ENCODE measurements at places on chromosomes 7 and 10.
A peak's percentile ranks its signal among the peaks of the same experiment; 100 is the strongest.

- H3K27ac ChIP-seq, result no peak overlapping the region
- no peaks in the 10 kb centered on the region for H3K4me1 ChIP-seq
- no peaks in the 10 kb centered on the region for H3K27me3 ChIP-seq
Measured at GRCh38 chr10:34624323-34625153, 190.6 kb downstream of the PARD3 start.

- H3K27me3 ChIP-seq, result no peaks in the 10 kb centered on the region
- peaks cover 52% of the 10 kb centered on the region for H3K36me3 ChIP-seq
- H3K27ac ChIP-seq, result peak overlapping the region; percentile 98
- H3K4me1 ChIP-seq, result peaks cover 73% of the 10 kb centered on the region
- peak; percentile 92 for DNase-seq
Measured at GRCh38 chr10:26448706-26449435, 10.7 kb downstream of the APBB1IP start.

DNA sequence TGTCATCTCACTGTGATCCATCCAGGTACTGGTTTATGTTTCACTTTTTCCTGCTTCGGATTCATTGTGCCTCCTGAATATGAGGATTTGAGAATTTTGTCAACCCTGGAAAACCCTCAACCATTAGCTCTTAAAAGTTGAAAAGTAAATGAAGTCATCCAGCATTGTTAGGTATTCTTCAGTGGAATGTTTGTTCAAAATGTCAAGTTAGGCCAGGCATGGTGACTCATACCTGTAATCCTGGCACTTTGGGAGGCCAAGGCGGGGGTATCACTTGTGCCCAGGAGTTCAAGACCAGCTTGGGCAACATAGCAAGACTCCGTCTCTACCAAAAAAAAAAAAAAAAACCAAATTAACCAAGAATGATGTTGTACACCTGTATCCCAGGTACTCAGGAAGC, 222.1 kb downstream of the NSUN6 start:
- no peaks in the 10 kb centered on the region for H3K4me1 ChIP-seq
- H3K27me3 ChIP-seq, result no peaks in the 10 kb centered on the region
- no peak overlapping the region for H3K4me3 ChIP-seq
- DNase-seq, result no peak
- no peaks in the 10 kb centered on the region for H3K36me3 ChIP-seq

DNA sequence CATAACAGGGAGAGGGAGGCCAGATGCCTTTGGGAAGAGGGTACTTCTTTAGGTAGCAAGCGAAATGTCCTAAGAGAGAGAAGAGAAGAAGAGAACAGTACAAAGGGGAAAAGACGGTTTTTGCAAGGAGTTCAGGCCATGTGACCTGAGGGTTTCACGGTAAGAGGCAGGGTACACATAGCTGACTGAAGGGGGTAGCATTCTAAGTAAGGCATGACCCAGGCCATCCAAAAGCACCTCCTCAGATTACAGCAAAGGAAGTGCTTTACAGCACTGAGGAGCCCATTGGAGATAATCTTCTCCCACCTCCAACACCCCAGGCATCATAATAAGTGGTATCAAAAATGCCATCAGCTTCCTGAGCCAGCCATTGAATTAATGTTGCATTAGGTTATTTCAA, 258.2 kb upstream of the NPY start:
- H3K4me1 ChIP-seq, result no peaks in the 10 kb centered on the region
- H3K27me3 ChIP-seq, result no peaks in the 10 kb centered on the region
- no peak overlapping the region for H3K27ac ChIP-seq
- no peaks in the 10 kb centered on the region for H3K36me3 ChIP-seq

DNA sequence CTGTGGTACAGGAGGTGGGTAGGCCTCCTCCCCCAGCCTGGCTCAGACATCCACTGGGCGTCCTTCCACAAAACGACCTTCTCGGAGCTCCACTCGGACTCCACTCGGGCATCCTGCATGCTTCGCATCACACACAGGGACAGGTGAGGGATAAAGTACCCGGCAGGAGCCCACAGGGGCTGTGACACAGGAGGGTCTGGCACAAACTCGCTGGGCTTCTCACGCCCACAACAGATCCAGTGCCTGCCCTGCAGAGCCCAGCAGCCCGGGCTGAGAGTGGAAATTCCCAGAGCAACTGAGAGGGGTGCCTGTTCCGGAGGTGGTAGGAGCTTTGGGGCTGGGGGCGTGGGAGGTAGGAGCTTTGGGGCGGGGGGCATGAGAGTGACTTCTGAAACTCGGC, 108.4 kb downstream of the MKI67 start:
- no peaks in the 10 kb centered on the region for H3K36me3 ChIP-seq
- H3K27ac ChIP-seq, result no peak overlapping the region
- no peak for DNase-seq
- H3K27me3 ChIP-seq, result no peaks in the 10 kb centered on the region

- no peaks in the 10 kb centered on the region for H3K36me3 ChIP-seq
- no peaks in the 10 kb centered on the region for H3K4me1 ChIP-seq
- DNase-seq, result no peak
- no peak overlapping the region for H3K4me3 ChIP-seq
Measured at GRCh38 chr10:130079614-130080460, 30.8 kb downstream of the C10orf143 start.

GRCh38 chr10:72542396-72542815, 83.5 kb downstream of the MICU1 start:
- H3K27ac ChIP-seq, result no peak overlapping the region
- H3K27me3 ChIP-seq, result no peaks in the 10 kb centered on the region
- no peak for DNase-seq
- H3K4me1 ChIP-seq, result no peaks in the 10 kb centered on the region

- H3K27me3 ChIP-seq, result no peaks in the 10 kb centered on the region
- no peaks in the 10 kb centered on the region for H3K4me1 ChIP-seq
- no peak for DNase-seq
- H3K36me3 ChIP-seq, result no peaks in the 10 kb centered on the region
- no peak overlapping the region for H3K4me3 ChIP-seq
Measured at GRCh38 chr10:76350583-76350982, 919.2 kb downstream of the LRMDA start.

DNA sequence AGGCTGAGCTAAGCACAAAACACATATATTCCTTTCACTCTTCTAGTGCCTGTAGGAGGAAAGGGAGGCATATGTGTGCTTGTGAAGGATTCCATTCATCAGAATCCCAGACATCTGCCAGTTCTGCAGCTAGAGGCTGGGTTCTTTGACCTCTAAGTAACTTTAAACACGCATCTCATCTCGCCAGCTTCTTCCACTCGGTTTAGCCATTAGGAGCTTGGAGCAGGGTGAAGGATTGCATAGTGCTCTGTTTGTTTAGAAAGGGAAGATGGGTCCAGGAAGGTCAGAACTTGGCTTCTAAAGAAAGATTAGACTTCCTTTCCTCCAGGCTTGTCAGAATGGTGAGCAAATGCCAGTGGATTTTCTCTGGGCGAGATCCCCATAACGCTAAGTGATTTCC, 43.6 kb downstream of the HK1 start:
- H3K36me3 ChIP-seq, result peaks cover 11% of the 10 kb centered on the region
- no peaks in the 10 kb centered on the region for H3K27me3 ChIP-seq
- DNase-seq, result no peak
- H3K27ac ChIP-seq, result no peak overlapping the region
- peaks cover 41% of the 10 kb centered on the region for H3K4me1 ChIP-seq
- no peak overlapping the region for H3K4me3 ChIP-seq

GRCh38 chr10:117137911-117138642, at the start of gene VAX1:
TSS of gene VAX1 (minus strand) at chr10:117138270. CDS start at chr10:117138056, 214 bp downstream.
- H3K27me3 ChIP-seq, result no peaks in the 10 kb centered on the region
- no peaks in the 10 kb centered on the region for H3K4me1 ChIP-seq
- H3K27ac ChIP-seq, result no peak within 1 kb of the TSS
- H3K4me3 ChIP-seq, result no peak within 1 kb of the TSS
- no peaks in the 10 kb centered on the region for H3K36me3 ChIP-seq
- DNase-seq, result no peak

- DNase-seq, result no peak
- H3K4me1 ChIP-seq, result no peaks in the 10 kb centered on the region
- H3K36me3 ChIP-seq, result no peaks in the 10 kb centered on the region
- H3K27ac ChIP-seq, result no peak overlapping the region
Measured at GRCh38 chr7:13563257-13563656, 426.2 kb downstream of the ETV1 start.

- no peaks in the 10 kb centered on the region for H3K36me3 ChIP-seq
- H3K4me3 ChIP-seq, result no peak overlapping the region
- H3K4me1 ChIP-seq, result no peaks in the 10 kb centered on the region
- DNase-seq, result no peak
- no peak overlapping the region for H3K27ac ChIP-seq
Measured at GRCh38 chr10:89909752-89910151, 208.4 kb downstream of the KIF20B start.

DNA sequence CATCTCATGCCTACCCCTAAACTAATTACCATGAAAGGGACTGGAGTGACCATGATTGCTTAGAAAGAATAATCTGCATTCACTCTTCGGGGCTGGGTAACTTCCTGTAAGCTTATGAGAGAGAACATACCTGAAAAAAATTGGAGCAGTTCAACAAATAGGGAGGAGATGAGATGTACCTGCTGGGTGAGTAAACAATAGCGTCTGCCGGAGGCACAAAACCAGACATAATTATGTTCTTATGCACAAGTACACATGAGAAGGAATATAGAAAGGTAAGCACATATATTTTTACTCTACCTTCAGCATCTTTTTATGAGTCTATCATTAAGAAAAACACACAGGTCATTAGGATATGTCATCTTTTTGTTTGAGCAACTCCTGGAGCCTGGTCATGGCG, 224.6 kb upstream of the FERD3L start:
- DNase-seq, result no peak
- H3K27ac ChIP-seq, result no peak overlapping the region
- no peak overlapping the region for H3K4me3 ChIP-seq
- no peaks in the 10 kb centered on the region for H3K4me1 ChIP-seq
- H3K27me3 ChIP-seq, result no peaks in the 10 kb centered on the region

- H3K4me3 ChIP-seq, result no peak overlapping the region
- no peak overlapping the region for H3K27ac ChIP-seq
- no peak for DNase-seq
- H3K36me3 ChIP-seq, result peaks cover 2% of the 10 kb centered on the region
- H3K27me3 ChIP-seq, result no peaks in the 10 kb centered on the region
- no peaks in the 10 kb centered on the region for H3K4me1 ChIP-seq
Measured at GRCh38 chr10:96971324-96971723, 139.2 kb downstream of the LCOR start.

GRCh38 chr10:120586471-120586872, 129.4 kb downstream of the PLPP4 start:
- DNase-seq, result no peak
- no peaks in the 10 kb centered on the region for H3K36me3 ChIP-seq
- peaks cover 7% of the 10 kb centered on the region for H3K27me3 ChIP-seq
- no peak overlapping the region for H3K27ac ChIP-seq
- H3K4me1 ChIP-seq, result no peaks in the 10 kb centered on the region

- no peaks in the 10 kb centered on the region for H3K27me3 ChIP-seq
- H3K4me3 ChIP-seq, result no peak overlapping the region
- peak; percentile 49 for DNase-seq
- H3K27ac ChIP-seq, result no peak overlapping the region
Measured at GRCh38 chr7:70776627-70777101, 355.3 kb upstream of the GALNT17 start.

DNA sequence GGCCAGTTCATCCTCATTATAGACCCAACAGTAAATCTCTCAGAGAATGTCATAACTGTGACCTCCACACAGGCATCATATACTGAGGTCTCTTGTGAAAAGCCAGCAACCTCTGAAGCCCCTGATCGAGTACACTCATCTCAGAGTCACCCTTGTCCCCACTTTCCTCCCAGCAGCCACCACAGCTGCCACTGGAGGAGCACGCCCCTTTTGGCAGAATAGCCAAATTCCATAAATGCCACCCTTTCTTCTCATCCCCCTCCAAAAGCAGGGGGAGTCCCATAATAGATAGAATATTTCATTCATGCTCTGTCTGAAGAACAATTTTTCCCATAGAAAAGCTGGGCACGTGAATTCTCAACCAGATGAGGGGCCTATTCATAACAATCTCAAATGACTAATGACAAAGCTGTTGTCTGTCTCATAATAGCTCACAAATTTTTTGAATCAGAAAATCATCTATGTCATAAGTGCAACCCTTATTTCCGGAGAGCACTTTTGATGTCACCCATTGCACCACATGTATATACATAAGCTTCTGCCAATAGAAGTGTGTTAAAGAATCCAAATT, 47.4 kb downstream of the SGMS1 start:
- H3K4me3 ChIP-seq, result no peak overlapping the region
- H3K27me3 ChIP-seq, result no peaks in the 10 kb centered on the region
- H3K27ac ChIP-seq, result no peak overlapping the region
- H3K36me3 ChIP-seq, result no peaks in the 10 kb centered on the region
- DNase-seq, result no peak
- H3K4me1 ChIP-seq, result no peaks in the 10 kb centered on the region

DNA sequence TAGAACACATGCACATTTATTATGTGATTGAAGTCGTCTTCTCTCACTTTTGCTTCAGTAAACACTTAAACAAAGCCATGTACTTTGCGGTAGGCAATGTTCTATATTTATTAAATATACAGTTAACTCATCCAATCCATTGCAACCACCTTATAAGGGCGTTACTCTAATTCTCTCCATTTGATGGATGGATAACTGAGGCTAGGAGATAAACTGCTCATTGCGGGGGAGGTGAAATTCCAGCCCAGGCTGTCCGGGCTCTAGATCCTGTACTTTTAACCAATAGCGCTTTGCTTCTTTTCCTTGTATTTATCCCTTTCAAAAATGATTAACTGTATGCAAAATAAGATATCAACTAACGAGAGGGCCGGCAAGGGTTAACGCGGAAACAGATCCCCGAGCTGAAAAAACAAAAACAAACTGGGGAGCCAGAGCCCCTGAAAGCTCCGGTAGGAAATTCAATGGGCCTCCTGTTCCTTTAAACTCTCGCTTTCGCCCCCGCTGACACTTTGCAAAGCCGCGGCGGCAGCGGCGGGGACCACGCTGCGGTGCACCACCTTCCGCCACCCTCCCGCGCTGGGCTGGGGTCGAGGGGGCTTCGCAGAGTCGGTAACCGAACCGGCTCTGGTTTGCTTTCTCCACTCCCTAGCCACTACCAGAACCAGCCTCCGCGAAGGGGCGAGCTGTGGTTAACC, 1.0 kb upstream of the PLXDC2 start:
- no peak overlapping the region for H3K27ac ChIP-seq
- H3K27me3 ChIP-seq, result no peaks in the 10 kb centered on the region
- H3K4me3 ChIP-seq, result no peak overlapping the region

DNA sequence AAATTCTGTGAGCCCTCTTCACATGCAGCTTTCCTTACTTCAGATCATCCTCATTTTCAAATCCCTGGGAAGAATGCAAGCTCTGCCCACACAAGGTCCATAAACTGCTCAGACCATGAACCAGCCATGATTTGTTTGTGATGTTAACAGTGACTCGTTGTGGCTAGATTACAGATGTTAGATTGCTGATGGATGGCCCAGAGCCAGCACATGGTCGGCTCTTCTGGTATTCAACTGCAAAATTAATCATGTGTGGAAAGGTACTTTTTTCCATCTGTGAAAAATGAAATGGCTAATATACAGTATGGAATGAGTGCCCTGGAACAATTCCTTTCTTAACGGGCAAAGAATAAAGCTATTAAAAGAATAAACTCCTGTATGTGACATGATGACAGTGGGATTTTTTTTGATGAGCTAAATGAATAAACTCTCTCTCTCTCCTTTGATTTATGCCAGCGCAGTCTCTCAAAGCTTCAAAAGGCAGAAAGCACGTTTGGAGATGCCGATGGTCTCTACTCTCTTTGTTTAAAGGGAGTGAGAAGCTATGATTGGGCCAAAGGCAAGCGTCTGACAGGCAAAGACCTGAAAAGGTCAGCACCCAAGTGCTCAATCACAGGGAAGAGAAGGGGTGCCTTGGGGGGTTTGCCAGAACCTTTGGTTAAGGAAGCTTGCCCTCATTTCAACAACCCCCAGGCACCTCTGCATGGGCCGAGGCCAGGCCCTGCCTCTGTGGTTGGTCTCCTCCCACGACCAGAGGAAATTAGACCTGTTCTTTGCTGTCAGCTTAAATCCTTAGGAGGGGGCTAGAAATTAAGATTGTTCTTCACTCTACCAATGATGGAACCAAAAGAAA, 444.0 kb upstream of the NFE2L3 start:
- no peak for DNase-seq
- no peaks in the 10 kb centered on the region for H3K4me1 ChIP-seq
- H3K4me3 ChIP-seq, result no peak overlapping the region
